NCI-H1092 (cell line): ENCODE measurements at places on chromosomes 1 and 21.

DNA sequence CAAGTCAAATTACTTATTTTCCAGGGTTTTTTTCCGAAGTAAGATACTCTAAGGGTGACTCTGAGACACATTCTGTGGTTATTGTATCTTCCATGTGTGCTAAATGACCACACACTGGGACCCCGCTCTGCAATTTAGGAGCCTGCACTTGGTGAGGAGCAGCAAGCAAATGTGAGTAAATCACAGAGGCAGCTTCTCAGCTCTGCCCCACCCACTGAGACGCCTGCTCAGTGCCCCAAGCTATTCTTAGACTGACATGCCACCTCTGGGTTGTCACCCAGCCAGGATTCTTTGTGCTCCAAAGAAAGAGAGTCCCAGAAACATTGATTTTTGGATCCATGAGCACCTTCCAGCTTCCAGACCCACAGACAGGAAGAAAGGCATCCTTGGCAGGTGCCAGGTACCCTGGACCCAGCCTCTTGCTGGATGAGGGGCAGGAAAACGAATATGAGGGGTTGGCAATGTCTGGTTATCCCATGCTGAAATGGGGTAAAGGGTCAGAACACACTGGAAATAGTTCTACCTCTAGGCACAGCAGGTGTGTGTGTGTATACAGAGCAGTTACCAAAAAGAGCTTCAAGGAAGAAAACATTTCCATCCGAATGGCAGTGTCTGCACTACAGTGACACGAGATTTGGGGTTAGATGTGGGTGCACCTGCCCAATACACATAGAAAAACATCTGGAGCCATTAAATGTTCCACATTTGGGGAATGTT, 41.2 kb downstream of the TNR start:
- DNase-seq, result no peak

DNA sequence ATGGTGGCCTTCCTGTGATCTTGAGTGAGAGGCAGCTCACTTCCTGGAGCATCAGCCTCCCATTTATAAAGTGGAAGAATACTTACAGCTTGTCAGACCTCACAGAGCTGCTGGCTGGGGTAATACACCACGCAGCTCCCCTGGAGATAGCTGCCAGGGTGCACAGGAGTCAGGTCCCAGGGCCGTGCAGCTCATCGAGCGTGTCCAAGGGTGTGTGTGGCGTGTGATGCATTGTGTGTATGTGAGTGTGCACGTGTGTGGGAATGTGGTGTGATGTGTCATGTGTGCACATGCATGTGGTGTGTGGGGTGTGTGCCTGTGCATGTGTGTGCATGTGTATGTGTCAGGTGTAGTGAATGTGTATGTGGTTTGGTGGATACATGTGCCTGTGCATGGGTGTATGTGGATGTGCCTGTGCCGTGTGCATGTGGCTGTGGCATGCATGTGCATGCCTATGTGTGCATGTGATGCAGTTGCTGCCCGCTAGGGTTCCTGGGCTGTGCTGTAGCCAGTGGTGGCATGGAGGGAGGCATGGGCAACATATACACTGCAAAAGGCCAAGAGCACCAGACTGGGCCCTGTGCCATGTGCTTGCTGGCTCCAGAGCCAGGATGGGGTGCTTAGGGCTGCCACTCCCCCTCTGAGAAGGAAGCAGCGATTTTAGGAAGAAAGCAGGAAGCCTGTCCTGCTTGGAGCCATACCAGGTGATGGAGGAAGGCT, 24.6 kb downstream of the WNT3A start:
- no peak for DNase-seq

GRCh38 chr1:42282024-42282579, 52.9 kb downstream of the FOXJ3 start:
- no peak for DNase-seq

- no peak for DNase-seq
Observed at GRCh38 chr1:210646258-210646616, 317.5 kb downstream of the HHAT start.

DNA sequence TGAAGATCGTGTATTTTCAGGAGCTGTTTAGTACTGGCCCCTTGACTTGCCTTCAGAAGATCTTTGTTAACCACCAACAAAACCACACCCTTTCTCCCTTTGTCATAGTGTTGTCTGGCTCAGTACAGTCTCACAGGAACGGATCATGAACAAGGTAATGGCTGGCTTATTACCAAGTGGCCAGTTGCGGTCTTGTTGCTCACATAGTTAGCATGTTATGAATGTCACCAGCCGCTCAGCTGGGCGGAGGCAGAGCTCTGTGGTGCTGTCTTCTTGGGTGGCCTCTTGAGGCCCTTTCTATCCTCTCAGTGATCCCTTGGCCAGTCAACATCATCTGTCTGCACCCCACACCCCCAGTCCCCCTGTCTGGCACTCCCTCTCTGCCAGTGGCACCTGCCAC, 21.4 kb downstream of the CNIH3 start:
- no peak for DNase-seq

DNA sequence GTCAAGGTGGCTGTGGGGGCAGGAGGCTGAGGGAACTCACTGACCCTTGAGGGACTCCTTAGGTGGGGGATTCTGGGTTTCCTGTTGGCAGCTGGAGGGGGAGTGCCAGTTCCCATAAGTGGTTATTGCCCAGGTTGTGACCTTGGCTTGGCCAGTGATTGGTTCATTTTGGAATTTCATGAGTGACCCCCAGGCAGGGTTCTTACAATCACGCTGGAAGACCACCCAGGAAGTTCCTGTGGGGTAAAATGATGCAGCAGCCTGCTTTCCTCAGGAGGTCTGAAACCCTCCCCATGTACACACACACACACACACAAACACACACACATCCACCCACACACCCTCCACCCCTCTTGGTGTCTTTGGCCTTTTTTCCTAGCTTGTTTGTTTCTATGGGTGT, 16.9 kb downstream of the VANGL1 start:
- DNase-seq, result no peak

- no peak for DNase-seq
Observed at GRCh38 chr1:175978476-175978875, 228.6 kb downstream of the COP1 start.

- DNase-seq, result no peak
Observed at GRCh38 chr1:235999259-235999925, 65.5 kb downstream of the NID1 start.

- peak; percentile 25 for DNase-seq
Observed at GRCh38 chr1:154796303-154796892, 73.7 kb downstream of the KCNN3 start.

DNA sequence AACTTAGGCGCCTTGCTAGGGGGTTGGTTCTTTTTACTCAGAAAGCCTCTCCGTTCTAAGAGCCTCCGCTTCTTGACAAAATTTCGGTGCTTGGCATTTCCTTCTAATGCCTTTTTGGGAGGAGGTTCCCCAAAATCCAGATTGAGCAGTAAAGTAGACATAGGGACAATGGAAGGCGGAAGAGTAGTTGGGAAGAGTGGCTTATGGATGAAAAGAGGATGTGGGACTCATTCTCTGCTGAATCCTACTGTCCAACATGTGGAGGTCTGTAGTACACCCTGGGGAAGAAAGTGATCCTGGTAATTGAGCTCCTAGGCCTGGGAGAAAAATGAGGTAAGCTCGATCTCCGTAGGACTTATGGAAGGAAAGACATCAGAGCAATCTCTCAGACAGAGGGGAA, 777 bp upstream of the METTL25B start:
- no peak for DNase-seq

GRCh38 chr1:219060798-219061197, 112.9 kb upstream of the LYPLAL1 start:
- DNase-seq, result no peak

DNA sequence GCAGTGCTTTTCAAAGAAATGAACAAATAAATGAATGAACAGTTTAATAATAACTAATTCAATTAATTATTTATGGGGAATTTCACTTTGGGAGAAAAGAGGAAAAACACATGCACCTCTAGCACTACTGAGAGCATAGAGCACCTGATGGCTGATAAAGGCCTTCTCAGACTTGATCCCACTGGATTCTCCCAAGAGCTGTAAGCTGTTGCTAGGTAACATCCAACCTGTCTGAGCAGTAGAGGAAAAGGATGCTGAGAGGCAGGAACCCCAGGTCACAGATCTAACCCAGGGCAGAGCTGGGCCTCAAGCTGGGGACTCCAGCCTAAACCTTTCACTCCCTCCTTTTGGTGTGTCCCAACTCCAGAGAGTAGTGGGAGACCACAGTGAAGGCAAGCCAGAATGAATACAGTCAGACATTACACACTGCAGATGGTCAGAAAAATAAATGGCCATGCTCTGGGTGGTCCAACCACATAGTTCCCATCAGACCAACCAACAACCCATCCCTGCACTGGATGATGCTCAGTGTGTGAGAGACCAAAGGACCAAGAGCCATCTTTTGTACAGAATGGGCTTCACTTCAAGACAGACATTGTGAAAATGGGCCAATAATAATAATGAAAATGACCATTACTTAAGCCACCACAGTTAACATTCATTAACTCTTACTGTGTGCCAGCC, 15.4 kb downstream of the TRABD2B start:
- no peak for DNase-seq

- DNase-seq, result no peak
Observed at GRCh38 chr1:227732586-227733308, 2.4 kb downstream of the JMJD4 start.

DNA sequence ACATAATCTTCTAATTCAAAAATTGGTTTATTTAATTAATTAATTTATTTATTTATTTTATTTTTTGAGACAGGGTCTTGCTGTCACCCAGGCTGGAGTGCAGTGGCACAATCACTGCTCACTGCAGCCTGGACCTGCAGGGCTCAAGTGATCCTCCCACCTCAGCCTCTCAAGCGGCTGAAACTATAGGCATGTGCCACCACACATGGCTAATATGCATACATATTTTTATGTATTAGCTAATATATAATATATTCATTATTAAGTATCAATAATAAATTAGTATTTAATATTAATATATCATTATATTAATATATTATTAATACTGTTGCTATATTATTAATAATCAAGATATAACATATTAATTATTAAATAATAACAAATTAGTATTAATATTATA, 406.7 kb downstream of the GPATCH2 start:
- no peak for DNase-seq

- DNase-seq, result no peak
Observed at GRCh38 chr1:35574655-35575415, 1.7 kb downstream of the TFAP2E start.

GRCh38 chr1:23611601-23612327, 52.5 kb upstream of the ID3 start:
- DNase-seq, result no peak

GRCh38 chr1:180971273-180971997, 51.2 kb downstream of the STX6 start:
- DNase-seq, result no peak

DNA sequence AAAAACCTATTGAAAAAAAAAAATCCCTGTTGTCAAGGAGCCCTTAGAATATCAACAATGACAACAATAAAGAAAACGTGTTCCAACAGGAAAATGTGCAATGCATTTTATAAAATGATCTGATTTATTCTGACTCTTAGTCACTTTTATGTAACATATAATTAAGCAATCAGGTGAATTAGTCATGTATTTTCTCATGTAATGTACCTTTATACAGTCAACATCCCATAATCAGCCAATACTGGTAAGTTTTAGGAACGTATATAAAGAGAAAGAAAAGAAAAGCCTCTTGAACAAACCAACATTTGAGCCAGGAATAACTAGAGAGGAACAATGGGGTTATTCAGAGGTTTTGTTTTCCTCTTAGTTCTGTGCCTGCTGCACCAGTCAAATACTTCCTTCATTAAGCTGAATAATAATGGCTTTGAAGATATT, at the start of gene CLCA4:
Gene CLCA4 (plus strand): TSS at position 292 of the 435 bp plus-strand sequence. CDS start 42 bp downstream, at position 334.
- no peak for DNase-seq

GRCh38 chr1:28632560-28632959, 10.3 kb downstream of the TAF12 start:
- DNase-seq, result no peak
